ENCODE measurements at places on chromosomes 4 and X.
A peak's percentile ranks its signal among the peaks of the same experiment; 100 is the strongest.

GRCh38 chr4:53098681-53099121 lies 236.6 kb downstream of the RASL11B start:
- DNase-seq = no peak

DNA sequence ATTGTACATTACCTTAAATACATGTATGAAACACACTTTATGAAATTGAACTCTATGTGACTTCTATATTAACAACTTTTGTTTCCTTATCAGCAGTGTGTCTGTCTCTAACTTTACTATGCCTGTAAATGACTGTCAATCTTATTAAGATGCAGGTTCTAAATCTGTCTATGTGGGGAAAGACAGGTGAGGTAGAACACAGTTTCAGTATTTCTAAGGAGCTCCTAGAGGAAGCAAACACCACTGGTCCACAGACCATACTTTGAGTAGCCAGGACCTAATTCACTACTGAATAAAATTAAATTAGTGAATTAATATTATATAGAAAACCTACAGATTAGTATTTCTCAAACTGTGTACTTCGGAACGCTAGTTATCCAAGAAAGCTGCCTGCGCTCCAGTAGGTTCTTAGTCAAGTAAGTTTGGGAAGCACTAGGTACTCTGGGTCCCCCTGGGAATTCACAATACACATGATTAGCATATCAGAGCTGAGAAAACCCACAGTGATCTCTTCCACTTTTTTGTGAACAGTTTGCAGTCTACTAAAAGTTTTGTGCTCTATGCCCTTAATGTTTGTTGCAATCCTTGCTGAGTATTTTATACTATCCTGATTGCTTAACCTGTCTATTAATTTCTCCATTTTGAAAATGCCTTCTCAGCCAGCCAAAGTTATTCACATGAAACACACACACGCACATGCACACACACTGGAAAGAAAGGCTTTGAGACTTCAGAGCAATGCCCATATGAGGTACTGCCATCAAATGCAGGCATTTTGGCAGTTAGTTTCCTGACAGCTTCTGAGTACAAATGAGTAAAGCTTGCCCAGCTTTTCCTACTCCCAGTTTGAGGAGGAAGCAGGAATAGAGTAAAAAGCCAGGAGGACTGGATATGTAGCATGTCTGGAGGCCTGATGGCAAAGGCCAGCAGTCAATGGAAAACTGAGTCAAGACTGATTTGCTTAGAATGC lies 133.6 kb upstream of the CPEB2 start:
- DNase-seq = peak; percentile 90

GRCh38 chrX:150621652-150622051 lies 53.2 kb downstream of the MTM1 start:
- DNase-seq = no peak

DNA sequence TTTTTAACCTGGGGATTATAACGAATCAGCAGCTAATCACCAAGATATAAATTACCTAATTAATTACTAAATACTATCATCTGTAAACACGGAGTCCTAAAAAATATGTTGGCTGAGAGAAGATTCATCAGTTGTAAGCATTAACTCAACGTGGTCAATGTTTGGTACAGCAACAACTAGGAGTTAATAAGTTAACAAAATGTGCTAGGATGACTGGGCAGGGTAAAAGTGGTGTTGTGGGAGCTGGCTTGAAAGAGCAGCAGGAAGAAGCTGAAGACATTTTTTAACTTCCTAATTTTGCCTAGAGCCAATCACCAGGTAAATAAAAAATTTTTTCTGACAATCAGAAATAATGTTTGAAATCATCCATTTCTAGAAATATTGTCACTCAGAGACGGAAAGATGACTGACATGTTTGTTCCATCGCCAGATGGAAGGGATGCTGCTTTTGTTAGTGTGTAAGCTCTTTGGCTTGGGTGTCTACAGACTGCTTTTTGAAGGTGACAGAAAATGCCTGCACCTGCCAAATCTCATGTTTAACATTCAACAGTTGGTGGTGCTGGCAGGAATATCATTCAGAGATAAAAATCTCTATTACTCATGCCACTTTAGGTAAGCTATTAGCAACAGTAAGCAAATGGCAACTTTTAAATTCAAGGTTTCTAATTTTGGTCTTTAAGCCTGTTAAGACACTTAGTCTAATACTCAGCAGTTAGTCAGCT lies 1126.9 kb downstream of the STPG2 start:
- no peak for DNase-seq

DNA sequence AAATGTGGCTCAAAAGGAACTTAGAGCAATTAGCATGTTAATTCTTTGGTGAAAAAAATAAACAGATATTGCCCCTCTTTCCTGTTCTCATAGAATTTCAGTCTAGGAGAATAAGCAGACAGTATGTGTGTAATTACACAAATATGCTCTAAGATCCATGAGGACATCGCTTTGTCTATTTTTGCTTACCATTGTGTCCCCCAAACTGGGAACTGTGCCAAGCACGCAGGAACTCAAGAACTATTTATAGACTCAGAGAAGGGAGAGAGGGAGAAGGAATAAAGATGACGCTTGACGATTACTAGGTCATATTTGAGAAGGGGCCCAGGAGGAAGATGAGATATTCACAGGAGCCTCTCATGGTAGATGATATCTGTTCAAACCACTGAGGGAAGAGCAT lies 692.6 kb downstream of the RAB28 start:
- peak; percentile 11 for DNase-seq
